NCI-H1105 (cell line): ENCODE measurements at places on chromosomes 1 and 21.

DNA sequence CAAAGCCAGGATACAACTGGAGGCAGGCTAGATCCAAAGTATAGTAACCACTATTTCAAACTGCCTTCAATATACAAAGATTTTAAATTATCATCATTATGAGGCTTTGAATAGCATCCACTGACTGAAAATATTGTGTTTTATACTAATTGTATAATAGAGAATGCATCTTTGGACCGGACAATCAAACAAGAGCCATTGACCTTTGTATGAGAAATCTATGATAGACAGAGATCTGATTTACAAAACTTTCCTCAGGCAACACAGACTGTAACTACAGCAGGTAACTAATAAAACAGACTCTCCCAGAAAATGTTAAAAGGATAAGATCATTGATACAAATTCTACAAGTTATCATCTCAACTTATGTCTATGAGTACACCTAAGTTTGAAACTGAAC is 152.9 kb downstream of the DENND1B start:
- DNase-seq: no peak

GRCh38 chr21:36803816-36804439 is 105.0 kb downstream of the SIM2 start:
- DNase-seq: no peak

DNA sequence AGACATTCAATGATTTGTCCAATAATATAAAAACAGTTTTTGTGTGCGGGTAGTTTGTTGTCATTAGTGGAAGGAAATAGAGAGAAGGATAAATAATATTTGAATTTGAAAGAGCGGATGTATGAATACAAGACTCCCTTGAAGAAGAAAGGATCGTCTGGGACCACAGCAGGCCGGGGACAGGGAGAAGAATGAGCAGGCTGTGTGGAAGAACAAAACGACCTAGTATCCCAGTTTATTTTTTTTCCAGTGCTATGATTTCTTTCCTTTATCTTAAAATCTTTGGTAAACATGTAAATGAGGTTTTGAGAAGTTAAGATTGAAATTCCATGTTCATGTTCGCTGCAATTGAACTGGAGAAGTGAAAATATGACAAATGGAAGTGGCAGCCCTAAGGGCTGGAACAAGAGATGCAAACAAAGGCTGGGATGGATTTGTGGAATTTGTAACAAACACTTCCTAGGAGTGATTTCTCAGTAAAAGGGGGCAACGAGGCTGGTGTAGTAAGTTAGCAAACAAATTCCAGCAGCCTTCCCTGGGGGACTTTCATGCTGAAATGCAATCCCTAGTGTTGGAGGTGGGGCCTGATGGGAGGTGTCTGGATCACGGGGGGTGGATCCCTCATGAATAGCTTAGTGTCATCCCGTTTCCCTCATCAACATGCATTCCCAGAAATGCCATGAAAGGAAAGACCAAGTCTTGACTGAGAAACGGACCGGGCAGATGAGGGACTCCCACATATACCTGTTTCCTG is 10.2 kb upstream of the IFI16 start:
- DNase-seq: peak; percentile 88

DNA sequence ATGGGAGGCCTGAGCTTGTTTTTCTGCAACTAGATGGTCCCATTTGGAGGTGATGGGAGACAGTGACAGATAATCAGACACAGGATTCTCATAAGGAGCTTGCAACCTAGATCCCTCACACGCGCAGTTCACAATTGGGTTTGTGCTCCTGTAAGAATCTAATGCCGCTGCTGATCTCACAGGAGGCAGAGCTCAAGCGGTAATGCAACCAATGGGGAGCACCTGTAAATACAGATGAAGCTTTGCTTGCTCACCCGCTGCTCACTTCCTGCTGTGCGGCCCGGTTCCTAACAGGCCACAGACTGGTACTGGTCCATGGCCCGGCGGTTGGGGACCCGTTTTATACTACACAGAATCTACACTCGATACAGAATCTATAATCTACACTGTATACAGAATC is 52.6 kb upstream of the B3GALNT2 start:
- no peak for DNase-seq

DNA sequence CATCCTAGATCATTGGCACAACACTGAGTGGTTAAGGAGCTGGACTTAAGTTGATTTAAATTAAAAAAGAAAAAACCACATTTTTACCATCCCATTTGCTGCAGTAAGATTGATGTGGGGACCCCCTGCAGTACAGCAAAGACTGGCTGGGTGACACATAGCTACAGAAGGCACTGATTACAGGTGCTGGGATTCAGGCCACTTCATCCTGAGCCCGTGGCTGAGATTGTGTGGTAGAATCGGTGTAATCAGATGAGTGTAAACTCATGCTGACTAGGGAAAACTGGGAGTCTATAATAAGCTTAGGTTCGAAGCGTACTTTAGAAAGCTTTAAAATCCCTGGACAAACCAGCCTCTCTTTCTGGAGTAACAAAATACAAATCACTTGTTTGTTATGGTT is 70.1 kb downstream of the SLC25A24 start:
- no peak for DNase-seq

DNA sequence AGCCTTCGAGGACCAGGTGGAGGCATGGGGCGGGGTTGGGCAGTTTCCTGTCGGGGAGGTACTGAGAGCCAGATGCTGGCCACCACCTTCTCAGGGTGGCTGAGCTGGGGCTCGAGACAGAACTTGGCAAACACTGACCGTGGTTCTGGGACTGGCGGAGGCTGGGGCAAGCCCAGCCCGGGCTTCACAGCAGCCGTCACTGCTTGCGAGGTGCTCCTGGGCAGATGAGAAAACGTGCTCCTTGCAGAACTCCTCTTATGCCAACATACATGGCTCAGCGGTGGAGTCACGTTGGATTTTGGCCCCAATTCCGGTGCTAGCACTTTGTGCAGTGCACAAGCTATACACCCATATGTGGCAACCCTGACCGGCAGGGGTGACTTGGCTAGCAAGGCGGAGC is 69.2 kb downstream of the RUNX3 start:
- DNase-seq: no peak

GRCh38 chr1:62128745-62129144 is 65.9 kb upstream of the L1TD1 start:
- no peak for DNase-seq

DNA sequence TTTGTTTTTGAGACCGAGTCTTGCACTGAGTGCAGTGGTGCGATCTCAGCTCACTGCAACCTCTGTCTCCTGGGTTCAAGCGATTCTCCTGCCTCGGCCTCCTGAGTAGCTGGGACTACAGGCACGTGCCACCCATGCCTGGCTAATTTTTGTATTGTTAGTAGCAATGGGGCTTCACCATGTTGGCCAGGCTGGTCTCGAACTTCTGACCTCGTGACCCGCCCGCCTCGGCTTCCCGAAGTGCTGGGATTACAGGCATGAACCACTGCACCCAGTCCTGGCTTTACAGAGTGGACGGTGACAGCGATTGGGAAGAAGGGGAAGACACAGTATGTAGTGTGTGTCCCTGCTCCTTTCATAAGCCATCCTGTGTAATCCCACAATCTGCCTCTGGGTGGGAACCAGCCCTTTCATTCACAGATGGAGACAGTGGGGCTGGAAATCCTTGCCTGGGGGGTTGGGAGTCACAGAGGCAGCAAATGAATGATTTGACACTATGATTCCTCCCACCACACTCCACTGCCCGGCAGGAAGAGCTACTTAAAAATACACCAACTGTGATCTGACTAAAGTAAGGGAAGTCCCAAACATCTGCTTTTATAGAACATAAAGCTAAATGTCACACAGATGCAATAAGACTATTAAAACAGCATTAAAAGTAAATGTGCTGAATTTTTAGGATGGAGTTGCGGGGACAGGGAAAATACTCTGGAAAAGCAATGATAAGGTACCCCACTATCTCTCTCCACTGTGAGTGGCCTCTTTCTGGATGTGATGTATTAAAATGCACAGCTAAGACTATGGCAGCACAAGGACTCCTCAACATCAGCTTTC is 4.5 kb downstream of the PARP1 start:
- no peak for DNase-seq

DNA sequence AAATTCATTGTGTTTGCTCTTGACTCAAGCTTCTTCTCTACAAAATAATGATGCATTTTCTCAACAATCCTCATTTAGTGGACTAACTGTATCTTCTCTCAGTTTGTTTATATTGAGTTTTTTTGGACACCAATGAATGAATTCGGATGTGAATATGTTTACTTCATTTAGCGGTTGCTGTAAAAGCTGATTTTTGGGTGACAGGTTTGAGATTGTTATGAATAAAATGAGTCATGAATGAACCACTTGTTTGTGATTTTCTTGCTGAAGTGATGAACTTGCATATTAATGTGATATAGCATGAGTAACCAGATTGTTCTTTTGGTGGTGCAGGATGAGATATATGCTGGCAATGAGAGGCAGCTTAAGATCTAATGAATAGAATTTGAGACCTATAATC is 3.1 kb downstream of the DNM3 start:
- no peak for DNase-seq

DNA sequence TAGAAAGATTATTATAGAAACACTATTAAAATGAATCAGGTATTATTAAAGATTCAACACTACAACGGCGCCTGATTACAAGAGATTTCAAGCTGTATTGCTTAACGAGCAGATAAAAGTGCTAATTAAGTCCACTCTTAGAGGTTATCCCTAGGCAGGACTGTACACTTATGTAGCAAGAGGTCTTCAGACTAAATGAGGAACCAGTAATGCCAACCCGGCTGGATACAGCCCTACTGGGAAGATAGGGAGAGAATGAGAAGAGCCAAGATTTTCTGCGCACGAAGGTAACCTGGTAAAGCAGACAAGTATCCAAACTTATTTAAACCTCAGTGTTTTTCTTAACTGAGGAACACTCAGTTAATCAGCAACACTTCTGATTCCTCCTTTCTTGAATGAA is 115.7 kb upstream of the HIVEP3 start:
- DNase-seq: no peak

DNA sequence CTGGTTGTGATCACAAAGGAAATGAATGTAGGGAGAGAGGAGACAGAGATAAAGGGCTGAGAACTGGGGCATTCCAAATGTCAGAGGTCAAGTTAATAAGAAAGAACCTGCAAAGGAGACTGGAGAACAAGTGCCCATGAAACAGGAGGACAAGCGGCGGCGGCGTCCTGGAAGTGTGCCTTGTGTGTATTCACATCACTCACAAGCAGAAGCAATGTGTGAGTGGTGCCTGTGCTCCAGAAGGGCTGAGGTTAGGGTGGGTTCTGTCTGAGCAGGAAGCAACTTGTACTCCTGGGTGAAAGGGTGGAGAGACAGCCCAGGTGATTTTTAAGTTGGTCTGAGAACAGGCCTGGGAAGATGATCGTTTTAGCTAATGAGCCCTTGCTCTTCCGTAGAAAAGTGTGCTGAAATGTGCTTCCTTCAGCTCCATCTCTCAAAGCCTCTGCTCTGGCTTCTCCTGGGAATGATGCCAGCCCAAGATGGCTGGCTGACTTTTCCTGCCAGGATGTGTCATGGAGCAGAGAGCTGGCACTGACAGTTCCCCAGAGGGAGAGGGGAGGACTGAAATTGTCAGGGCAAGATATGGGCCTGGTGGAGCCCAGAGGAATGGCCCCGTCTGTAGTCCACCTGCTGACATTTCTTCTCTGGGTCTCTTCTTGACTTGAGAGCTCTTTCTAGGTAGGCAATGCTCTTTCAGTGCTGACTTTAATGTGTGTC is 25.1 kb upstream of the PLEKHA6 start:
- DNase-seq: peak; percentile 24

DNA sequence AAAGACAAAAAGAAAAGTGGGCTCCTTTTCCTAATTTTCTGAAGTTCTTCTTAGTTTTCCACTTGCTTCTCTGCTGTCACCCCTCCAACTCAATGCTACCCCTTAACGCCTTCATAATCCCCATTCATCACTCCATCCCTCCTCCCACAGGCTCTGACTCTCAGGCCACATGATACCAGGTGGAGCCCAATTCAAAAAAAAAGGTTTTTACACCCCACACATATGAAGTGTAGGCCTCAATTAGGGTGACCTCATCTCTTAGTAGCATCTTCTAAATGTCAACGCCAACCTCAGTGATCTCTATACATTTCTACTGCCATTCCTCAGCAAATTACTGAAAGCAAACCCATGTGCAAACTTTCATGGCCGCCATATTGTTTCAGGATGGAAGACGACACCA is 6.4 kb downstream of the SSBP3 start:
- no peak for DNase-seq

DNA sequence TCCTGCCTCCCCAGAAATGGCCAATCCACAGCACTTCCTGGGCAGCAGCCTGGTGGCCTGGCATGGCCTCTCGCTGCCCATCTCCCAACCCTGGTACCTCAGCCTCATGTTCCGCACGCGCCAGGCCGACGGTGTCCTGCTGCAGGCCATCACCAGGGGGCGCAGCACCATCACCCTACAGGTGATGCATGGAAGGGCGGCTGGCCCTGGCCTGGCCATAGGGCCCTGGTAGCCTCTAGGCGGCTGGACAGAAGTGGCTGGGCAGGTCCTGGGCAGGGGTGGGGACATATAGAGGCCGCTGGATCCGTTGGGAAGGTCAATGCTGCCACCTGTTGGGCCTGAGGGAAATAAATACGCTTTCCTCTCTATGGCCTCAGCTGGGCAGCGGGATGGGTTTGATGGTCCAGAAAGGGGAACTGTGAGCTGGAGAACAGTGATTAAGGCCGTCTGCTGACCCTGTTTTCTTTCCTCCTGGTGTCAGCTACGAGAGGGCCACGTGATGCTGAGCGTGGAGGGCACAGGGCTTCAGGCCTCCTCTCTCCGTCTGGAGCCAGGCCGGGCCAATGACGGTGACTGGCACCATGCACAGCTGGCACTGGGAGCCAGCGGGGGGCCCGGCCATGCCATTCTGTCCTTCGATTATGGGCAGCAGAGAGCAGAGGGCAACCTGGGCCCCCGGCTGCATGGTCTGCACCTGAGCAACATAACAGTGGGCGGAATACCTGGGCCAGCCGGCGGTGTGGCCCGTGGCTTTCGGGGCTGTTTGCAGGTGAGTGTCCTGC is 14.4 kb downstream of the CELSR2 start:
- no peak for DNase-seq
